ENCODE measurements at places on chromosomes 2 and 18. TPM values are rescaled to one million over a fixed set of nuclear protein-coding genes. Genes with fewer than 3 reads are reported as not detected.

L3MBTL4 gene
- 0.05 TPM for total RNA-seq

GALNT5 gene
- 48.1 TPM for total RNA-seq

CCL20 gene
- 17.5 TPM for total RNA-seq

ABCB11 gene
- total RNA-seq, result 0.28 TPM

FSHR gene
- total RNA-seq, result not detected

PSMD1 gene
- total RNA-seq, result 94.0 TPM

MRPL33 gene
- 137 TPM for total RNA-seq

SERPINB4 gene
- 5.0 TPM for total RNA-seq

HJURP gene
- total RNA-seq, result 26.2 TPM

DNAH7 gene
- total RNA-seq, result 0.07 TPM

HOXD8 gene
- not detected for total RNA-seq

AMER3 gene
- total RNA-seq, result not detected

KCNJ13 gene
- not detected for total RNA-seq

ANKMY1 gene
- 6.9 TPM for total RNA-seq

TRIM54 gene
- not detected for total RNA-seq
